ENCODE measurements at places on chromosomes 4 and X.

- no peak for DNase-seq
Measured at GRCh38 chr4:70930530-70931256, 28.5 kb downstream of the MOB1B start.

- DNase-seq, result no peak
Measured at GRCh38 chr4:159337041-159337440, 234.2 kb downstream of the RAPGEF2 start.

GRCh38 chrX:66015152-66015831 is 24.6 kb downstream of the VSIG4 start:
- no peak for DNase-seq

GRCh38 chr4:166134285-166134684 is 261.2 kb downstream of the TLL1 start:
- no peak for DNase-seq

DNA sequence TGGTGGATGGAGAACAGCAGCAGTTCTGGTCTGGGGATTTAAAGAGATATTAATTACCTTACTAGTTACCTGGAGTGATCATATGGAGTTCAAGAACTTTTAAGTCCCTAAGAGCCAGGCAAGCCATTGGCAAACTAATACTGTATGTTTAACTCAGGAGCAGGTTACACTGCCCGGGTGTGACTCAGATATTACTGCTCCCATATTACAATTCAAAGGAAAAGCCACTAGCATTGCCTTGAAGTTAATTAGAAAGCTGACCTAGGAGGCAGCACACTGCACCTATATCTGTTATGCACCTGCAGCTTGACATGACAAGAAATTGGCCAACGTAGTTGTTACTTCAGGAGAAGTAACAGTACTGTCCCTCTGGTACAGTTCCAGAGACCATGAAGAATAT is 47.2 kb downstream of the GRK4 start:
- no peak for DNase-seq

GRCh38 chr4:111793433-111794091 is 351.7 kb upstream of the FAM241A start:
- no peak for DNase-seq

GRCh38 chr4:56240554-56241174 is 146.6 kb downstream of the AASDH start:
- no peak for DNase-seq
